DMS79 (cell line): ENCODE measurements at places on chromosomes 11 and 22.

DNA sequence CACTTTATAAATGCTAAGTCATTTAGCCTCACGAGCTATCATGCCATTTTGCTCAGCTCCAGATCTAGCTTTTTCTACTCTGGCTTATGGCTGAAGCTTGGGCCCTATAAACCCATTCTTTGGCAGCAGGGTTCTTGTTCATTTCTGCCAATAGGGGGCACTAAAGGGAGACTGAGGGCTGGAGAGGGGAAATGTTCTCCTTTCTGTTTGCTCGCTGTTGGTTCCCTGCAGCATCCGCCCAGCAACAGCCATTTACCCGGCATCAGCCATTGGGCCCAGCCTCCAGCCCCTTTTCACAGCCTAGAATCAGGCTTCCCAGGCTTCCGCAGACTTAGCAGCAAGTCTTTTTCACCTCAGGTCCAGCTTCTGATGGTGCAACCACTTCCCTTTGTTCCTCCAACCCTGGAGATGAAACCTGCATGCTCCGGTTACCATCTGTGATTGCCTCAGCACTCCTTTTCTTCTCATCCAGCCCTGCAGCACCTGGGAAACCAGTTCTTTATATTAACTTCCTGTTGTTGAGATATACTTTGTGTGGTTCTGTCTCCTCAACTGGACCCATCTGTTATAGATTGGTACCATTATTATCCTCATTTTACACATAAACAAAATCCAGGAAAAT, 4.2 kb upstream of the ME3 start:
- DNase-seq, result no peak

GRCh38 chr11:12005476-12005875, 3.0 kb downstream of the DKK3 start:
- DNase-seq, result no peak

- DNase-seq, result no peak
Measured at GRCh38 chr22:22573047-22573889, 14.2 kb upstream of the PRAME start.

DNA sequence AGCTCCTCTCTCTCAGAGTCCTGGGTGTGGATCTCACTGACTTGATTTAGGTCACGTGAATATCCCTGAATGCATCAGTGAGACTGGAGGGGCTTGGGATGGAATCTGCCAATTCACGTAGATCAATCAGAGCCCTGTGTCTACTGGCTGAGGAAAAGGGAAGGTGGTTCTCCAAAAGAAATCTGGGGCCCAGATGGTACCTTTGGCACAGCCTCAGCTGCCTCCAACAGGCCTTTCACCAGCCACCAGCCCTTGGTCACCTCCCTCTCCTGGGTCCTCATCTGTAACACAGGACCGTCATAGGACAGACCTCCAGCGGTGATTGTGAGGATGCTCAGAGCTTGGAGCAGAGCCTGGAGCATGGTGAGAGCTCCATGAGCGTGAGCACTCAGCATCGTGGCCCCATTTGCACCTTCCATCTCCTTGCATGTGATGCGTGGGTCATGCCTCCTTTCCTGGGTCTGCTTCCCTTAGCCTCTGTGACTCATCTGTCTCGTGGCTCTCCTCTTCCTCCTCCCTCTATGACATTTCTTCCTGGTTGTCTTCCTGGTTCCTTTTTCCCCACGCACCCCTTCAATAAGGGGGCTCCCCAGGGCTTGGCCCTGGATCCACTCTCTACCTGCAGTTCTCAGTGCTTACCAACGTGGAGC, 7.5 kb upstream of the MIEF1 start:
- no peak for DNase-seq

- no peak for DNase-seq
Measured at GRCh38 chr11:3050386-3051195, 6.6 kb downstream of the CARS1 start.

GRCh38 chr22:45831394-45831793, 145.6 kb downstream of the WNT7B start:
- DNase-seq, result no peak

GRCh38 chr11:118485273-118485672, 42.0 kb upstream of the TTC36 start:
- DNase-seq, result no peak

DNA sequence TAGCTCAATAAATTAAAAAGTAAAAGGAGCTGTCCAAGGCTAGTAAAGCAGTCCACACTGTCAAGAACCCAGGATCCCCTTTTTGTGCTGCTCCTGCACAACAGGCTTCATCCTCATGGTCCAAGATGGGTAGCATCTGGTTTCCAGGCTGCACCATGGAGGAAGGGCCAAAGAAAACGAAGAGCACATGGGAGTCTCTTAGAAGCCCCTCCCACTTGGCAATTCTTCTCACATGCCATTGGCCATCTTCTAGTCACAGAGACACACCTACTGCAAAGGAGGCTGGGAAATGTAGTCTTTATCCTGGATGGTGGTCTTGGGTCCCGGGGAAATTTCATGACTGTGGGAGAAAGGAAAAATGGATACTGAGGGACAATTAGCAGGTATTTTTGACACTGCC, 37.8 kb downstream of the PRR5L start:
- DNase-seq, result no peak
